ENCODE measurements at places on chromosomes 1 and 21.

DNA sequence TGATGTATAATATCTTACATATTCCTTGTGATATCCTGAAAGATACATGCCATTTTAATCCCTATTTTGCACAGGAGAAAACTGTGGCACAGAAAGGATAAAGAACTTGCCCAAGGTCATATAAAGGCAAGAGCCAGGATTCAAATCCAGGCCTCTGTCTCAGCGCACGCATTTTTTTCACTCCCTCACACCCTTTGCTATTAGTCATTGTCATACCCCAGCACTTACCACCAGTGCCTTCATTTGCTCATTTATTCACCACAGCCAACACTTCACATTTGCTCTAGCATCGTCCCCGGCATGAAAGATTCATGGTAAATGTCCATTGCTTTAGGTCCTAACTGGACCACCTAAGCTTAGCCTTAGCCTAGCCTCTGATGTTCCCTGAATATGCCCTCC is 14.2 kb downstream of the ALX3 start:
- DNase-seq = no peak

GRCh38 chr1:9984253-9984652 is 12.8 kb upstream of the RBP7 start:
- no peak for DNase-seq

DNA sequence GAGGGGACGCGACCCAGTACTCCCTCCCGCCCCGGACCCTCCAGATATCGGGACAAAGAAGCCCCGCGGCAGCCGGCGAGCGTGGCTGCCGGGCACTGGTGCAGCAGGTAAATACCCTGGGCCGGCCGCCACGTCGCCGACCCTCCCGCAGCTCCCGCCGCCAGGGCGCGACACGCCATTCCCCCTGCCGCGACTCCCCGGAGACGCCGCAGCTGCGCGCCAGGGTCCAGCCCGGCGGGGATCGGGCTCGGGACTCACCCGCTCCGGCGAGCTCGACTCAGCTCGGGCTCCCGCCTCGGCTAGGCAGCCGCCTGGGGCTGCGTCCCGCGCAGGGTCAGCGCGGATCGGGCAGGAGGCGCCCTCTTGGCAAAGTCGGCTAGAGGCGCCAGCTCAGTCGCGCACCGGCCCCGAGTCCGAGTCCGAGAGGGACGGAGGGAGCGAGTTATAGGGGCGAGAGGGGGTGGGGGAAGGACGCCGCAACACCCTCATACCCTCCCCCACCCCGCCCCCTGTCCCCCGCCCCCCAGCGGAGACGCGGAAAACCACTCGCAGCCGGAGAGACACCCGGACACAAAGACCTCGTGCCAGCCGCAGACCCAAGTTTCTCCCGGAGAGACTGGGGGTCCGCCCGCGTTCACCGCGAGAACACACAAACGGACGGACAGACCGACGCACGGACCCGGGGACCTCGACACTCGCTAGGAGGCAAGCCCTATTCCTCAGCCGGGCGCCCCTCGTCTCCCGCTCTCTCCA is 985 bp downstream of the SYT6 start:
- no peak for DNase-seq

GRCh38 chr1:89603651-89604413 is 29.1 kb upstream of the LRRC8C start:
- no peak for DNase-seq

GRCh38 chr1:94020764-94021579 is 100.0 kb downstream of the ABCA4 start:
- no peak for DNase-seq

DNA sequence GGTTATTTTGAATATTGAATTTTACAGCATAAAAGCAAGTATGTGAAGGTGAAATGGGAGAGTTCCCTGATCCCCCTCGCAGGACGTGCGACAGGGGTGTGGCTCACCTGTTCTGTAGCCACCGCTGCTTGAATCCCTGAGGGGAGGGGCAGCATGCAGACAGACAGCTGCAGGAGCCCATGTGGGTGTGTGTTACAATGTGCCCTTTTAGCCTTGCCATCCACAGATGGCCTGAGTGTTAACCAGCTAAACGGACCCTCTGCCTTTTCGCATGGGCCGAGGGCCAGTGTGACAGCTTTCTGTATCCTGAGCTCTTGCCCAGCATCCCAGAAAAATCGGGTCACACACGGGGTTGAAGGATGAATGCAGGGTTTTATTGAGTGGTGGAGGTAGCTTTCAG is 43.3 kb downstream of the JAM2 start:
- DNase-seq = no peak

DNA sequence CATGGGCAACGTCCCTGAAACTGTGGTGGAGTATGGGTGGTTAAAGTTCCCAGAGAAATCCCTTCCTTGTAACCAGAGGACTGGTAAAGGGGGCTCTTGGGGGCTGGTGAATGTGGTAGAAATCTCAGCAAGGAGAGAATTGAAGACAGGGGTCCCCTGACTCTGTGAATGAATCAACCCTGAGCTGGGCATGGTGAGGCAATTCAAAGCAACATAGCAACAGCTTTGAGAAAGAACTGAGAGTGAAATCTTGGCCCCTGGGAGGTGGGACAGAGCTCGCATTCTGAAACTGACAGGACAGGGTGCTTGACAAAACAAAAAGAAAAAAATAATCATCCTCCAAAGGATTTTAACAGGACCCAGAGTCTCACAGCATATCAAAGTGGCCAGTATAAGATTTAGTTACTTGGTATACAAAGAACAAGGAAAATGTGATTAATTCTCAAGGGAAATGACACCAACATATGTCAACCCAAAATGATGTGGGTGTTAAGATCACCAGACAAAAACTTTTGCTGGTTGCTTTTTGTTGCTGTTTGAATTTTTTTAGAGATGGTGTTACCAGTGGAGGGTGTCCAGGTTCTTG is 11.7 kb upstream of the SUMO3 start:
- no peak for DNase-seq

- no peak for DNase-seq
These were observed 18.5 kb upstream of the BTG3 start for GRCh38 chr21:17631195-17631594.

DNA sequence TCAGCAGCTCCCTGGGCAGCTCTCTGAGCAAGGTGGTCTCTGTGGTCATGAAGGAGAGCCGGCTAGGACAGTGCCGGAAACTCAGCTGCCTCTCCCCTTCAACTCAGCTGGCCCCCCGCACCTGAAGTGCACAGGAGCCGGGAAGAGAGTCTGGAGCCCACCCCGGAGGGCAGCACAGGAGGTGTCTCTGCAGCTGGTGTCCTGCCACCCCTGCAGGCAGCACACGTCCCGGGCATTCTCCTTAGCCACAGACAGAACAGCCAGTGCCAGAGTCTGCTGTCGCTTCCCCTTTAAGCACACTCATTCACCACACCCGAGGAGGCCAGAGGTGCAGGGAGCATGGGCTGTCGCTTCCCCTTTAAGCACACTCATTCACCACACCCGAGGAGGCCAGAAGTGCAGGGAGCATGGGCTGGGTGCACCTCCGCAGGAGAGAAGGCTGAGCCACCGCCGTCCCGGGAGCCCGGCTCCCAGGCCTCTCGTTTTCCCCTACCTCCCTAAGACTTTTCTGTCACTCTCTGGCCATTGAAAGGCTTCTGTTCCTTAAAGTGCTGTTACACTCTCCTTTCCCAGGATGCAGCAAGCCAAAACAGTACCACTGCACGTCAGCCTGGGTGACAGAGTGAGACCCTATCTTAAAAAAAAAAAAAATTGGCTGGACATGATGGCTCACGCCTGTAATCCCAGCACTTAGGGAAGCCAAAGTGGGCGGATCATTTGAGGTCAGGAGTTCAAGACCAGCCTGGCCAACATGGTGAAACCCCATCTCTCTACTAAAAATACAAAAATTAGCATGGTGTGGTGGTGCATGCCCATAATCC is 16.9 kb upstream of the SAMD11 start:
- no peak for DNase-seq
